ENCODE measurements at places on chromosomes 2 and 18. TPM values are rescaled to one million over a fixed set of nuclear protein-coding genes. Genes with fewer than 3 reads are reported as not detected.

Gene SLC19A3
- 6.5 TPM for total RNA-seq

Gene TWIST2
- 5.7 TPM for total RNA-seq

Gene SLC23A3
- 0.55 TPM for total RNA-seq

DNA sequence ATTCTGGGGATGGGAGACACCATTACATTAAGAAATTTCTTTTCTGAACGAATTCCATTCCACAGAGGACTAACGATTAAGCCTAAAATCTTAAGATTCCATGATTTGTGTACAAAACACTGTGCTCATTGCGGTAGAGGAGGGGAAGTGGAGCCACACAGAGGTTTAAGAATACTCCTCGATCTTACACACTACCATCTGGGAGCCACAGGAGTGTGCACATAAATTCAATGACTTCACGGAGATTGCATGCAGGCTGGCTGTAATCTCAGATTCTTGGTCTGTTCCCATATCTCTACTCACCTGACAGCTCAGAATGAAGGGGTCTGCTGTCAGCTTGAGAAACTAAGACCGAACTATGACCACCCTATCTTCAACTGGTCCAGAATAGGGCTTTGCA is 762 bp downstream of the VPS4B start:
- no peak overlapping the region for H3K27ac ChIP-seq
- H3K36me3 ChIP-seq = peaks cover 4% of the 10 kb centered on the region
- no peaks in the 10 kb centered on the region for H3K27me3 ChIP-seq

Gene CDH7
- total RNA-seq = 0.94 TPM

Gene BBS5
- total RNA-seq = 1.6 TPM

Gene CD28
- 0.11 TPM for total RNA-seq

Gene BOLL
- total RNA-seq = not detected

Gene LRP2
- total RNA-seq = 0.59 TPM

GRCh38 chr2:181457741-181458425 is 697 bp downstream of the ITGA4 start:
- peaks cover 63% of the 10 kb centered on the region for H3K27me3 ChIP-seq
- no peak overlapping the region for H3K27ac ChIP-seq
- H3K4me3 ChIP-seq = peak overlapping the region; percentile 78

GRCh38 chr18:10119991-10120390 is 206.2 kb downstream of the VAPA start:
- H3K36me3 ChIP-seq = peaks cover 9% of the 10 kb centered on the region
- H3K4me1 ChIP-seq = peaks cover 52% of the 10 kb centered on the region
- no peak overlapping the region for H3K27ac ChIP-seq
- no peaks in the 10 kb centered on the region for H3K27me3 ChIP-seq
- DNase-seq = no peak
- H3K4me3 ChIP-seq = no peak overlapping the region

Gene CCDC68
- total RNA-seq = 0.23 TPM

Data from WTC11 (cell line).